Thyroid gland (tissue), 4 donors: ENCODE measurements at places on chromosomes 16 and 17. TPM values are rescaled to one million over a fixed set of nuclear protein-coding genes. Genes with fewer than 3 reads are reported as not detected.

Gene KIF19
- total RNA-seq = 2.0 TPM

Gene SEPTIN1
- 3.4 TPM for total RNA-seq

Gene SDK2
- 1.5 TPM for total RNA-seq

Gene NCBP3
- total RNA-seq = 265 TPM

Gene PRR15L
- 145 TPM for total RNA-seq

Gene TPSG1
- not detected for total RNA-seq

Gene PROCA1
- total RNA-seq = 0.46 TPM

Gene CCDC144A
- total RNA-seq = 1.9 TPM

GRCh38 chr17:33124871-33125551 is 133.4 kb downstream of the SPACA3 start:
- no peaks in the 10 kb centered on the region for H3K36me3 ChIP-seq
- H3K4me3 ChIP-seq = no peak overlapping the region
- H3K4me1 ChIP-seq = no peaks in the 10 kb centered on the region
- H3K27me3 ChIP-seq = no peaks in the 10 kb centered on the region

- H3K4me3 ChIP-seq = no peak overlapping the region
- H3K27me3 ChIP-seq = no peaks in the 10 kb centered on the region
- no peak for DNase-seq
These were observed 16.3 kb downstream of the SCN4A start for GRCh38 chr17:63956296-63956920.

DNA sequence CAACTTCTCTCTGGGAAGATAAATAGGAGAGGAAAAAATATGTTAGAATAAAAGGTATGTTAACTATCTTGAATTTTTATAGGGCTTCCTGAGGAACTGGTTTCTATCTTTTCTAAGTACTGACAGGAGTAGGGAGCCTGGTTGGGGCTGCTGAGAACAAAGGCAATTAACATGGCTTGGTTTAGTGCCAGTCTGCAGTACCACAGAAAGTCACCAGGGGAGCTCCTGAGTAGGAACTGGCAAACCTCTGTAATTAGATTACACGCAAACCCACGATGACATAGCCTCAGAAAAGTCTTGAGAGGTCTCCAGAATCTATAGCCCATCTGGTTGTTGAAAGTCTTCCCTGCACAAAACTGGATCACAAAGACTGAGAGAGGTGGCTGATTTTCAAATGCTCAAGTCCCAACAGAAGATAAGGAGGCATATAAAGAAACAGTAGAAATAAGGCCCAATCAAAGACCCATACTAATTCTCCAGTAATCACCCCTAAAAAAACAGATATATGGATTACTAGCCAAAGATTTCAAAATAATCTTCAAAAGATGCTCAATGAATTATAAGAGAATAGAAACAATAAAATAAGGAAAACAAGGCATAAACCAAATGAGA is 11.7 kb upstream of the CNTNAP4 start:
- H3K4me1 ChIP-seq = no peaks in the 10 kb centered on the region
- no peaks in the 10 kb centered on the region for H3K36me3 ChIP-seq
- no peaks in the 10 kb centered on the region for H3K27me3 ChIP-seq
- H3K27ac ChIP-seq = no peak overlapping the region
